GM23248 (cell line): ENCODE measurements at places on chromosomes 7 and 10. TPM values are rescaled to one million over a fixed set of nuclear protein-coding genes. Genes with fewer than 3 reads are reported as not detected.

Gene TNPO3
- total RNA-seq: 41.9 and 47.2 TPM in 2 replicates

Gene WEE2
- total RNA-seq: not detected in 2 replicates

Gene NCF1
- total RNA-seq: not detected in 2 replicates

Gene WDR86
- 0.25 TPM in 1 of 2 replicates, not detected in the other for total RNA-seq

Gene LBX1
- total RNA-seq: not detected in 2 replicates

Gene SYT15
- total RNA-seq: 0.89 and 1.2 TPM in 2 replicates

Gene ZNF518A
- 8.9 and 11.3 TPM in 2 replicates for total RNA-seq

Gene PAPOLB
- 0.11 TPM in 1 of 2 replicates, not detected in the other for total RNA-seq

Gene ANXA8
- total RNA-seq: 3.4 and 3.7 TPM in 2 replicates

Gene PROSER2
- 1.2 and 1.4 TPM in 2 replicates for total RNA-seq

Gene MORN4
- 5.3 and 7.9 TPM in 2 replicates for total RNA-seq

Gene CD36
- total RNA-seq: 1.3 TPM in 1 of 2 replicates, not detected in the other

Gene SUFU
- total RNA-seq: 3.1 and 3.7 TPM in 2 replicates
